ENCODE measurements at places on chromosomes 12 and 14. TPM values are rescaled to one million over a fixed set of nuclear protein-coding genes. Genes with fewer than 3 reads are reported as not detected.

PLEKHH1 gene
- 0.62 TPM for total RNA-seq

TTC9 gene
- total RNA-seq: under 0.01 TPM

GPR135 gene
- total RNA-seq: 3.0 TPM

KRT82 gene
- not detected for total RNA-seq

TPCN1 gene
- 34.0 TPM for total RNA-seq

RHOJ gene
- total RNA-seq: 0.22 TPM

FSCB gene
- 0.12 TPM for total RNA-seq

OR11H12 gene
- not detected for total RNA-seq

RDH12 gene
- under 0.01 TPM for total RNA-seq

VDR gene
- 2.7 TPM for total RNA-seq

NRL gene
- total RNA-seq: 1.00 TPM

LRTM2 gene
- not detected for total RNA-seq

TSFM gene
- total RNA-seq: 17.6 TPM

OVCH1 gene
- under 0.01 TPM for total RNA-seq

PHLDA1 gene
- 75.0 TPM for total RNA-seq

SELPLG gene
- total RNA-seq: 1.00 TPM

GNB3 gene
- 3.7 TPM for total RNA-seq

FAM181A gene
- total RNA-seq: not detected

ANKRD33 gene
- total RNA-seq: 0.11 TPM

PTPRO gene
- 0.55 TPM for total RNA-seq

NCOR2 gene
- 61.2 TPM for total RNA-seq

SMOC1 gene
- total RNA-seq: not detected

PAPLN gene
- 5.1 TPM for total RNA-seq

PPFIA2 gene
- 6.2 TPM for total RNA-seq

TSPAN19 gene
- total RNA-seq: 0.25 TPM

LALBA gene
- not detected for total RNA-seq

TOX4 gene
- 34.0 TPM for total RNA-seq

NID2 gene
- 133 TPM for total RNA-seq

TBX3 gene
- total RNA-seq: 160 TPM

SOAT2 gene
- not detected for total RNA-seq

LLPH gene
- total RNA-seq: 4.3 TPM
